ENCODE measurements at places on chromosomes 5 and 9. TPM values are rescaled to one million over a fixed set of nuclear protein-coding genes. Genes with fewer than 3 reads are reported as not detected.

Gene FRRS1L
- 0.15 TPM for total RNA-seq

Gene STC2
- total RNA-seq: 37.3 TPM

Gene BAAT
- total RNA-seq: 0.32 TPM

Gene FGF18
- 2.5 TPM for total RNA-seq

Gene KCNT1
- total RNA-seq: not detected

Gene C9orf85
- total RNA-seq: 15.3 TPM

Gene CRAT
- 30.5 TPM for total RNA-seq

Gene TMEM174
- total RNA-seq: not detected

Measured in A549 treated with Hydrocortisone at 1 μM for 4 hours (cell line).